Fibroblast of villous mesenchyme (primary cell): ENCODE measurements at places on chromosomes 13 and 19.

DNA sequence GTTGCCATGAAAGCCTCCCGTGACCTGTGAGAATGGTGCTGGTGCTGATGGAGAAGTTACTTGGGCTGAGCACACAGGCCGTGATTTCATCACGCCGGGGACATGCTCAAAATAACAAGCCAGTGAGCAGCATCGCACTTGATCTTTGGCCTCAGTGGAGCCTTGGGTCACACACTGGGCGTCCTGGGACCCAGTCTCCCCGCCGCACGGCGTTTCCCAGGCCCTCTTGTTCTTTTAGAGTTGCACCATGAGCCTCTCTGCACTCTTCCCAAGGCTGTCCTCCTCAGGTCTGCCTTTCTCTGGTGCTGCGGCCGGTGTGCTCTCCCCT, 9.5 kb upstream of the NDUFS7 start:
- no peak for DNase-seq

- DNase-seq, result peak; percentile 47
Observed at GRCh38 chr19:41998246-41999020, 4.4 kb upstream of the ATP1A3 start.

DNA sequence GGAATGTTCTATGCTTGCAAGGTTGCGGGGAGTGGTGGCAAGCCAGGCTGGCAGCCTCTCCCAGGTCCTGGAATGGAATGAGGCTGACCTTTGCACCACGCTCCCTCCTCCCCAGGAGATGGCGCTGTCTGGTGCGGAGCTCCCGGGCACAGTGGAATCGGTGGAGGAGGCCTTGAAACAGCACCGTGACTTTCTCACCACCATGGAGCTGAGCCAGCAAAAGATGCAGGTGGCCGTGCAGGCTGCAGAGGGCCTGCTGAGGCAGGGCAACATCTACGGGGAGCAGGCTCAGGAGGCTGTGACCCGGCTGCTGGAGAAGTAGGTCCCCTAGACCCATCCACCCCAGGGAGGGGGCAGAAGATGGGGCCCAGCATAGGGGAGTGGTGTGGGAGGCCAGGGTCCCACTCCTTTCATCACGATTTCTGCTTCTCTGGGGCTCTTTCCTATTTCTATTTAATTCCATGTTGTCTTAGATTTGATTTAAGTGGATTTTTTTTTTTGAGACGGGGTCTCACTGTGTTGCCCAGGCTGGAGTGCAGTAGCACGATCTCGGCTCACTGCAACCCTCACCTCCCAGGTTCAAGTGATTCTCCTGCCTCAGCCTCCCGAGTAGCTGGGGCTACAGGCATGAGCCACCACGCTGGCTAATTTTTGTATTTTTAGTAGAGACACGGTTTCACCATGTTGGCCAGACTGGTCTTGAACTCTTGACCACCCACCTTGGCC, 53.2 kb upstream of the SHKBP1 start:
- DNase-seq, result peak; percentile 47

DNA sequence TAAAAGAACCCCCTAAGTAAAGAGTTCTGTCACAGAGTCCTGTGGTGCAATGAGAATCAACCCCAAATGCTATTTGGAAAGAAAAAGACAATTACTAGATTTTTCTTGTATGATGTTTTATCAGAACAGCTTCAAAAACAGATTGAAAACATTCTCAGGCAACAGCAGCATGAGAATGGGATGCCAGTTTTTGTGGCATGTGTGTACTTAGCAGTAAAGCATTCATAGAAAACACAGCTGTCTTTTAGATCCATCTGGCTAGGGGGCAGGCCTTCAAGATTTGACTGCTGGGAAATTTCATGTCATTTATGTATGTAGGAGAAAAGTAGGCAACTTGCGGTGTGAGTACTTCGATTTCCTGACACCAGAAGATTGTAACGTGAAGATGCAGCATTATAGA, 170.5 kb upstream of the HTR2A start:
- no peak for DNase-seq

DNA sequence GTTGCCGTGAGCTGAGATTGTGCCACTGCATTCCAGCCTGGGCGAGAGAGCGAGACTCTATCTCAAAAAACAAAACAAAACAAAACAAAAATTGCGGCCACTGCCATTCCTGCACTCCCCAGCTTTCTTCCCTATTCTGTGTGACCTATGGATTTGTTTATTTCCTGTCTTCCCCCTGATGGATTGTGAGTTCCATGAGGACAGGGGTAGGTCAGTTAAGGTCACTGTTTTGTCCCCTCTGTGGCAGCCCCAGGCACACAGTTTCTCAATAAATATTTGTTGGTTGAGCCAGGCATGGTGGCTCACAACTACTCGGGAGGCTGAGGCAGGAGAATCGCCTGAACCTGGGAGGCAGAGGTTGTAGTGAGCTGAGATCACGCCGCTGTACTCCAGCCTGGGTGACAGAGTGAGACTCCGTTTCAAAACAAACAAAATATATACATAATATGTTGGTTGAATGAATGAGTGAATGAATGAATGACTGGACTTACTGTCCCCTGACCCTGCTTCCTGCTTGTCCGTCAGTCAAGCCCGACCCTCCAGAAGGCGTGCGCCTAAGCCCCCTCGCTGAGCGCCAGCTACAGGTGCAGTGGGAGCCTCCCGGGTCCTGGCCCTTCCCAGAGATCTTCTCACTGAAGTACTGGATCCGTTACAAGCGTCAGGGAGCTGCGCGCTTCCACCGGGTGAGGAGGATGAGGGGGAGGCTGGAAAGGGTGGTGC, 5.0 kb downstream of the EBI3 start:
- no peak for DNase-seq
